ENCODE measurements at places on chromosomes 3 and 15. TPM values are rescaled to one million over a fixed set of nuclear protein-coding genes. Genes with fewer than 3 reads are reported as not detected.

GRCh38 chr3:186021673-186022362 is 84.0 kb upstream of the TRA2B start:
- no peak for DNase-seq

DNA sequence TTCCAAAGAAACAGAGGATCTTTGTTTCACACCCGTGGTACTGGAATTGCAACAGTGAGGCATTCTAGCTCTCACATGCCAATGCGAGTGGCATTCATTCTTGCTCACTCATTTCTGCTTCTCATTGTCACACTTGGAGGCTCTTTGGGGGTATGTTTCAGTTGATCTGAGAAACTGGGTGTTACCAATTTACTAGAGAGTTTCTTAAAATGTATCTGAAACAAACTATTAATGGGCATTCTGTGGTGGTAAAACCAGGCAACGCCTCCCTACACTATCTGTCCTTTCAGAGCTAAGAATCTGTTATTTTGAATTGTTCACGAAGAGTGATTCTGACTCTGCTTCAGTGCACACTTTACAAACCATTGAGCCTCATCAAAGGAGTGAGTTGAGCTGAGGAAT is 140.6 kb upstream of the BHLHE40 start:
- no peak for DNase-seq

GRCh38 chr3:46102059-46102779 is 74.9 kb upstream of the XCR1 start:
- no peak for DNase-seq

DNA sequence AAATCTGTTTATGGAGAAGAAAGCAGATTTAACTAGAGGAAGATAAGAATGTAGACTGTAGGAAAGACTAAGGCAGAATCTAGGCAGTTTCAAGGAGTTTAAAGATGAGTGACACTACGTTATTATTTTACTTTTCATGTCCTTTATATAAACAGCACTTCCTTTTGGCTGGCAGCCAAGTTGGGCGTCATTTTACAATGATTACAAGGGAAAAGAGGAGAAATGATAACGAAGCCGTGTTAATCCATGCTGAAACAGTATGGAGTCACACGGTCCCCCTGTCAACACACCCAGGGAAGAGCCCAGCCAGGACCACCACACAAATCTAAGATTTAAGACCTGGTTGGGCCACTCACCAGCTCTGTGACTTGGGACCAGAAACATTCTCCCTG is 83.7 kb upstream of the NEO1 start:
- no peak for DNase-seq

DNA sequence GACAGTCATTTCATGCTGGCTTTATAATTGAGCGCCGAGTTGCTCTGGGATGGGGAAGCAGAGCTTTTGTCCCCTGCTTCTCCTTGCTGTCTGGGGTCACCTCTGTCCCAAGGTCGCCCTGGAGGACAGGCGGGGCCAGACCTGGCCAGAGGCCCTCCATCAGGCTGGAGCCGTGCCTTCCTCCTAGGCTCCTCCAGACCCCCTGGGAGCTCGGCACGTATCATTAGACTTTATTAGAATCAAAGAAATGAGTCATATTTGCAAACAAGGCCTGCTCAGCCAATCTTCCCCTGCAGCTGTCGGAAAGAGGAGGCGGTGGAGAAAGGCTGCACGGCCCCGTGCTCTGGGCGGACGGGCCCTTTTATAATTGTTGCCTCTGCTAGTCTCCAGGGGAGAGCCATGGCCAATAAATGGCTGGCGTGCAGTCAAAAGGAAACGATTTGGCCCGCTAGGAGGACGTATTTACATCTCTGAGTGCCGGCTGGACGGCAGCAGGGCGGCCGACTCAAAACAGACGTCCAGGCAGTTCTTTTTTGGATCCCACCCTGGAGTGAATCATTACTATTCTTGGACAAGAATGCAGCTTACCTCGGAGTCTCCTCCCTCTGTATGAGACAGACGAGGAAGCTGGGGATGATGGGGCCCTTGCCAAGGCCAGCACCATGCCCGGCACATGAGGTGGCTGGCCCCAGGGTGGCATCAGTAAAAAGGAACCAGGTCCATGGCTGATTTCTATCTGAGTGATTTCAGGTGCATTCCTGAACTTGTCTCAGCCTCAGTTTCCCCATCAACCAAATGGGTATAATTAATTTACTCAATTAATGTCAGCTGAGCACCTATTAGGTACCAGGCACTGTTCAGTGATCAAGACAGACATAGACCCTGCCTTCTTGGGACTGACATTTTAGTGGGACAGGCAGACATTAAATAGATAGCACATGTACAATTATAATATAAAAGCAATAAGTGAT is 50.6 kb downstream of the SLC6A6 start:
- peak; percentile 82 for DNase-seq

DNA sequence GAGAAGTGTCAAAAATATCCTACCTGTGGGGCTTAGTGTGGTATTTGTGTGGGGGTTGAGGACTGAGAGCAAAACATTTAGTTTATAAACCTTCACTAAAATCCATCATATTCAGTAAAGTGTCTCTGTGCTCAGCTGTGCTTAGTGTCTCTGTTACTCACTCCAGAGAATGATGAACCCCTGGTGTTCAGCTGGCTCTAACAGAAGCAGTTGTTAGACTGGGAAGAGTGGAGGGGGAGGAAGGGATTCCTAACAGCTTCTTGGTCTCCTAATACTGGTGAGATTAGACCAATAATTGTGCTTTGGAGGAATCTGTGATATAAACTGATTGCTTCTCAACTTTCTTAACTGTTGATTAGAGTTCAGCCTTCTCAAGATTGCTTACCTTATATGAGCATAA is 1123.5 kb downstream of the ROBO2 start:
- DNase-seq: no peak

DNA sequence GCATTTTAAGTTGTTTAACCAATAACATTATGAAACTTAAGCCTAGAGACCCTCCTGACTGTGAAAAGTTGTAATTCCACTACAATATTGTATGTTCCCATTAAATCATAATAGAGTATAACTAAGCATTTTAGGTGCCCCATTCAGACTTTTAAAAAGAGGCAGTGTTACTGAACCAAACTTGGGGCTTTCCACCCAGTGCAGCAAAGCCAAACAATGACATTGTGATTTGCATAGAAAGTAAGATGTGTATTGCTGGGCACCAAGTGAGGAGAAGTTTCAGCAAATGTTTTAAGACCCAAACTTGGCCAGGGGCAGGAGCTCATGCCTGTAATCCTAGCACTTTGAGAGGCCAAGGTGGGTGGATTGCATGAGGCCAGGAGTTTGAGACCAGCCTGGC is 706.2 kb downstream of the GRM7 start:
- DNase-seq: no peak

- no peak for DNase-seq
These were observed 36.6 kb downstream of the MRAS start for GRCh38 chr3:138384976-138385375.

The CKMT1A gene
- 2.5 TPM for polyA plus RNA-seq

The GATM gene
- 242 TPM for polyA plus RNA-seq

The TBC1D21 gene
- polyA plus RNA-seq: not detected

The KBTBD13 gene
- polyA plus RNA-seq: 0.07 TPM

Measured in left kidney (tissue), 8 donors.